ENCODE measurements at places on chromosomes 3 and 15. TPM values are rescaled to one million over a fixed set of nuclear protein-coding genes. Genes with fewer than 3 reads are reported as not detected.

Gene CX3CR1
- 3.7 TPM for total RNA-seq

Gene COL6A5
- total RNA-seq = 0.02 TPM

Gene ZIC1
- total RNA-seq = not detected

Gene ATP13A5
- total RNA-seq = not detected

Gene GALNT15
- not detected for total RNA-seq

Gene GNAT1
- total RNA-seq = not detected

Gene IDH3A
- total RNA-seq = 97.9 TPM

Gene RHCG
- not detected for total RNA-seq

Gene COX5A
- total RNA-seq = 322 TPM

Gene MLF1
- total RNA-seq = 2.4 TPM

Gene ASB14
- not detected for total RNA-seq

Gene GOLGA6L7
- total RNA-seq = not detected

Gene LYZL4
- total RNA-seq = not detected

Gene TMEM212
- not detected for total RNA-seq

Gene CCR9
- 9.7 TPM for total RNA-seq

Gene C2CD4B
- 0.23 TPM for total RNA-seq

Gene CSTA
- not detected for total RNA-seq

Gene HRH1
- 0.16 TPM for total RNA-seq

Gene CAPN3
- 4.6 TPM for total RNA-seq

Gene FSIP1
- 0.50 TPM for total RNA-seq

Data from activated CD8-positive, alpha-beta memory T cell treated with anti-CD3 and anti-CD28 coated beads, Interleukin-2, amount 10 ng/mL, durations not matched to agents 7 days and 5 days (primary cell).